ENCODE measurements at places on chromosomes 3 and 15.

DNA sequence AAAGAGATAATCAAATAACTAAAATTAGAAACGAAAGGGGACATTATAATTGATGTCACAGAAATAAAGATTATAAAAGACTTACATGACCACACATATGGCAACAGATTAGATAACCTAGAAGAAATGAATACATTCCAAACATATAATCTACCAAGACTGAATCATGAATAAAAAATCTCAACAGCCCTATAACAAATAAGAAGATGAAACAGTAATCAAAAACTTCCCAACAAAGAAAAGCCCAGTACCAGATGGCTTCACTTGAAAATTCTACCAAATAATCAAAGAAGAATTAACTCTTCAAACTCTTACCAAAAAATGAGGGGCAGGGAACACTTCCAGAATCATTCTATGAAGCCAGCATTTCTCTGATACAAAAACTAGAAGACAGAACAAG, 11.8 kb downstream of the TOP2B start:
- no peak for DNase-seq

GRCh38 chr15:28191832-28192231, 92.7 kb upstream of the OCA2 start:
- no peak for DNase-seq

DNA sequence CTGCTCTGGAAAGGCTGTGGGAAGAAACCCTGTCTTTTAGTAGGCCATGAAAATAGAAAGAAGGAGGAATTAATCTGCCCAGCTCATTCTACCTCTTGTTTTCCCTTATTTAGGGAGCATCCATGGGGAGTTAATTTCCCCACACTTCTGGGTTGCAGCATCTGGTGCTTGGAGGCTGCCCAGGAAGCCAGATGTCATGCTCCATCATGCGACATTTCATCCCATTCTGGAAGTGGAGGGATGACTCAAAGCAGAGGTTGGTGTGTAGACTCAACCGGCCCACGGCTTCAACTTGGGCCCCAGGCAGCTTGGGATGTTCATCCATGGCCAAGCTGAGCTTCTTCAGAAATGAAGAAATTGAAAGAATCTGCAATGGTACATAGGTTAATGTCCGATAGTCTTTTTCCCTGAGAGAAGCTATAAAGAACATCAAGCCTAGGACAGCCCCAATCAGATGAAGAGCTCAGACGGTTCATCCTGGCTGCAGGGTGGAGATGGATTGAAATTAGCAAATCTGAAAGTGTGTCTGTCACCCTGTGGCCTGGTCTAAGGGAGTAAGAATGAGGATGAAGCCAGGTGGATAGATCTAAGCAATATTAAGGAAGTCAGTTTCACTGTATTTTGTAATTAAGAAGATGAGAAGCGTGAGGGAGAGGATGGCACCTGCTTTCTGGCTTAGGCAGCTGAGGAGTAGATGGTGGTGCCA, 24.5 kb upstream of the PROK2 start:
- no peak for DNase-seq

DNA sequence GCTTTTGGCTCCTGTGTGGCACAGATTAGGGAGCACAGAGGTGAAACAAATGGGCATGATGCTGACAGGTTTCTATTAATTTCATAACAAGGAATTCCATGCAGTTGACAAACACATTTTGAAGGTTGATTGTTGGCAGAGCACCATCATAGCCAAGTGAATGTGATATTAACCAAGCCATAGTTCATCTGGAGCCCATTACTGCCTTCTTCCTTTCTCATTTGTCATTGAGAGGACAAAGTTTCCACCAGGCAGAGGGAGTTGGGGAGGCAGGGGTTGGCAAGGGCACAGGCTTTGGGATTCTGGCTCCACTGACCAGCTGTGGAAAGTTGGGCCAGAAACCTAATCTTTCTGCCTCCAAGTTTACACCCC, 325.2 kb downstream of the MFSD1 start:
- no peak for DNase-seq

DNA sequence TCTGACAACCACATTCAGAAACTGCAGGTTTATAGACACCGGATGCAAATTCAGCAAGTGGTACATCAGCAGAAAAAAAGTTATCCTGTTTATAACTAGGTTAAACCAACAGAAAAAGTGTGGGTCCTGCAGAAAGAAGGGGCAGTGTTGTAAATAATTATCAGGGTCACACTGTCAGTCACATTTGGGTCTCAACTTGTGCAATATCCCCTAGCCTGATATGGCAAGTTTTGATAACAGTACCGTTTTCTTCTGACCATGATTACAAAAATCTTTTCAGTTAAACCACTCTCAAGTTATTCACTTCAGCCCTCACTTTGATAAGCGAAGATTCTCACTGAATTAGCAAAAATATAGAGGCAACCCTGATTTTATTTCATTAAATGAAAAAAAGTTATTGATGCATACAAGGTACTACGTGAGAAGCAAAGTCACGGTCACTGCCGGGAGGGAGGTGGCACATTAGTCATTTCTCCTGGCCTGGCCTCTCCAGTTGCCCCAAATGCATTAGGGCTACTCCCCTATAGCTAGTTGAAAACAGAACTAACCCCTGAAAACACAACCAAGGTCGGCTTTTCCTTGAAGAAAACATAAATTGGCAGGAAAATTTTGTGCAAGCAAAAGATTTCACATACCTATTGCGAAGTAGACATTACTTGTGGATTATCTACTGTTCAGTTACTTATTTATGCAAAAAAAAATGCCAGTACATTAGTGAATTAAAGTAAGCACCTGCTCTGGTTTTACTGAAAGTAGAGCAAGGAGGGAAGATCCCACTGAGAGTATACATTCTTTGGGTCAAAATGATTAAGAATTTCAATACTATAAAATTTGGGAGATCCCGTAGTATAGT, 28.6 kb downstream of the IL5RA start:
- no peak for DNase-seq

All from CD4-positive, alpha-beta T cell treated with Interleukin-6 at 100 ng/mL for 8 hours (primary cell).